LHCN-M2 (cell line): ENCODE measurements at places on chromosomes 12 and 14. TPM values are rescaled to one million over a fixed set of nuclear protein-coding genes. Genes with fewer than 3 reads are reported as not detected.

- DNase-seq = no peak
These were observed 40.7 kb downstream of the GALNT9 start for GRCh38 chr12:132288516-132289215.

Gene ATF7IP
- total RNA-seq = 24.4 and 41.9 TPM in 2 replicates

DNA sequence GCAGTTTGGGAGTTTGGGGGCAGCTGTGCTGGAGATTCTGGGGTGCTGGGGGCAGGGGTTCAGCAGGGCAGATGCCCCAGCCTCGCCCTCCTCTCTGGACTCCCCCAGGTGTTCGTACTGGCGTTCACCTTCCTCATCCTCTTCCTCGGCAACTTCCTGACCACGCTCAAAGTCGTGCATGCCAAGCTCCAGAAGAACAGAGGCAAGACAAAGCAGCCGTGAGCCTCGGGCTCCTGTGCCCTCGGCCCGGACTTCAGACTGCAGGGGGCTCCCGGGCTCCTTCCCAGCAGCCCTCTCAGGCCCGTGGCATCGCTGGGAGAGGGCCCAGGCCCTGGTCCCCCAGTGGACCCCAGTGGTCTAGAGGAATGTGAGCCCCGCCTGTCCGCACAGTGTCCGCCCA is 18.0 kb downstream of the RHOF start:
- no peak for DNase-seq

GRCh38 chr12:79059557-79059956 is 195.0 kb downstream of the SYT1 start:
- DNase-seq = no peak

DNA sequence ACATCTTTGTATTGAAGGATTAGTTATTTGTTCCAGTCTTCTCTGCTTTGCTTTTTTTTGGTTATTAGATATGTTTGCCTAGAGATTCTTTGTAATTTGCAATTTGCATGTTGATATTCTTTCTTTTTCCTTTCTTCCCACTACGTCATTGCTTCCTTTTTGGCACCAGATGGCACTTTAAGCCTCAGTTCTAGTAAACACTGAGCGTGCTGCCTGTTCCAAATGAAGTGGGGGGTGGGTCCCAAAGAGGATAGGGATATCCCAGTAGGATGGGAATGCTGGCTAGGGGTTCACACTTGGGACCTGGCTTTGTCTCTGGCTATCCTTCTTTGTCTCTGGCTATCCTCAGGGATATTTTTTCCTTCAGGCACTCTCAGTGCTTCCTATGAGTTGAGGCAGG is 17.0 kb downstream of the EAPP start:
- DNase-seq = no peak
